ENCODE measurements at places on chromosomes 1 and 21. TPM values are rescaled to one million over a fixed set of nuclear protein-coding genes. Genes with fewer than 3 reads are reported as not detected.

- H3K27me3 ChIP-seq, result no peaks in the 10 kb centered on the region
- H3K36me3 ChIP-seq, result peaks cover 13% of the 10 kb centered on the region
- H3K27ac ChIP-seq, result no peak overlapping the region
- no peak for DNase-seq
Observed at GRCh38 chr1:155019377-155020245, 14.0 kb downstream of the DCST2 start.

- no peaks in the 10 kb centered on the region for H3K27me3 ChIP-seq
- peaks cover 25% of the 10 kb centered on the region for H3K4me1 ChIP-seq
- no peak overlapping the region for H3K4me3 ChIP-seq
- no peaks in the 10 kb centered on the region for H3K36me3 ChIP-seq
Observed at GRCh38 chr1:191905781-191906180, 252.5 kb upstream of the RGS18 start.

GRCh38 chr1:113860891-113861290, 10.6 kb downstream of the PTPN22 start:
- no peaks in the 10 kb centered on the region for H3K36me3 ChIP-seq
- H3K4me1 ChIP-seq, result peaks cover 27% of the 10 kb centered on the region
- peak overlapping the region; percentile 60 for H3K27ac ChIP-seq
- DNase-seq, result peak; percentile 47
- no peaks in the 10 kb centered on the region for H3K27me3 ChIP-seq

TTLL10 gene
- total RNA-seq, result not detected

TGFBR3 gene
- total RNA-seq, result 3.1 TPM

DNA sequence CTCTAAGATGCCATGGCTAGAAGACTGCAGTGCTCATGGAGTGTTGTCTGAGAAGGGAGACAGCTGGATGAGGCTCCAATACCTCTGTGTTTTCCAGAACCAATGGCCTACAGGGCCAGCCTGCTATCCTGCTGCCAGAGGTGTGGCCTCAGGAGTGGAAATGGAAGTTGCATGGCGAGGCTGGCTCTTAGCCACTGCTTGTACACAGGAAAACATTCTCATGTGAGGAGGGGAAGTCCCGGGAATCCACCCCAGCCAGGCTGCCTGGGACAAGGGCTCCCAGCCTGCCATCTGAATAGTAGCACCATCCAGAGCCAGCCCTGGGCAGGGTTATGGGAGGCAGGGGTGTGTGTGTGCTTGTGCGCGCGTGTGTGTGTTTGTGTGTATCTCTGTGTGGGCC, 56.5 kb downstream of the SDC3 start:
- no peaks in the 10 kb centered on the region for H3K36me3 ChIP-seq
- DNase-seq, result no peak
- H3K4me3 ChIP-seq, result no peak overlapping the region
- H3K4me1 ChIP-seq, result peaks cover 8% of the 10 kb centered on the region
- H3K27me3 ChIP-seq, result peaks cover 66% of the 10 kb centered on the region
- H3K27ac ChIP-seq, result no peak overlapping the region

DNA sequence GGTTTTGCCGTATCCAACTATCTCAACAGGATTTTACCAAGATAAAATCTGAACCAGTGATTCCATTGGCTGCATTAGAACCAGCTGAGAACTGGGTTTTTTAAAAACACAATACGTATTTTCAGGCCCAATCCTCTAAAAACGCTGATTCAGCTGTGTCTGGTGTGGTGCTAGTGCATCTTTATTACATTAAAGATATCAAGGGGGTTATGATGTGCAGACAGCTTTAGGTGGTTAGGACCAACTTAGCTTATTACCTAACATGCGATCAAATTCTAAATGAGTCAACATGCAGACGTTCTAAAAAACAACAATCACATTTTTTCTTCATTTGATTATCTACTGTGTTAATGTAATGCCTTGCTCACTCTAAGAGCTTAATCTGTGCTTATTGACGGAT, 32.0 kb upstream of the EXO1 start:
- no peaks in the 10 kb centered on the region for H3K27me3 ChIP-seq
- DNase-seq, result no peak
- no peak overlapping the region for H3K27ac ChIP-seq
- H3K4me3 ChIP-seq, result no peak overlapping the region
- H3K4me1 ChIP-seq, result no peaks in the 10 kb centered on the region

GRCh38 chr1:241834733-241835377, 13.1 kb upstream of the EXO1 start:
- peak; percentile 39 for DNase-seq
- no peak overlapping the region for H3K27ac ChIP-seq
- H3K36me3 ChIP-seq, result no peaks in the 10 kb centered on the region
- no peaks in the 10 kb centered on the region for H3K4me1 ChIP-seq

- H3K4me3 ChIP-seq, result no peak overlapping the region
- no peaks in the 10 kb centered on the region for H3K27me3 ChIP-seq
- no peaks in the 10 kb centered on the region for H3K36me3 ChIP-seq
- no peaks in the 10 kb centered on the region for H3K4me1 ChIP-seq
- DNase-seq, result peak; percentile 1
- no peak overlapping the region for H3K27ac ChIP-seq
Observed at GRCh38 chr1:55947446-55947845, 631.9 kb downstream of the PLPP3 start.

GRCh38 chr1:210726621-210727020, 397.9 kb downstream of the HHAT start:
- H3K27ac ChIP-seq, result no peak overlapping the region
- no peaks in the 10 kb centered on the region for H3K36me3 ChIP-seq
- no peak overlapping the region for H3K4me3 ChIP-seq
- DNase-seq, result peak; percentile 56
- H3K4me1 ChIP-seq, result no peaks in the 10 kb centered on the region
- H3K27me3 ChIP-seq, result peaks cover 27% of the 10 kb centered on the region
